ENCODE measurements at places on chromosomes 4 and X.
A peak's percentile ranks its signal among the peaks of the same experiment; 100 is the strongest.

- no peak for DNase-seq
These were observed 118.5 kb downstream of the BTC start for GRCh38 chr4:74675673-74676279.

DNA sequence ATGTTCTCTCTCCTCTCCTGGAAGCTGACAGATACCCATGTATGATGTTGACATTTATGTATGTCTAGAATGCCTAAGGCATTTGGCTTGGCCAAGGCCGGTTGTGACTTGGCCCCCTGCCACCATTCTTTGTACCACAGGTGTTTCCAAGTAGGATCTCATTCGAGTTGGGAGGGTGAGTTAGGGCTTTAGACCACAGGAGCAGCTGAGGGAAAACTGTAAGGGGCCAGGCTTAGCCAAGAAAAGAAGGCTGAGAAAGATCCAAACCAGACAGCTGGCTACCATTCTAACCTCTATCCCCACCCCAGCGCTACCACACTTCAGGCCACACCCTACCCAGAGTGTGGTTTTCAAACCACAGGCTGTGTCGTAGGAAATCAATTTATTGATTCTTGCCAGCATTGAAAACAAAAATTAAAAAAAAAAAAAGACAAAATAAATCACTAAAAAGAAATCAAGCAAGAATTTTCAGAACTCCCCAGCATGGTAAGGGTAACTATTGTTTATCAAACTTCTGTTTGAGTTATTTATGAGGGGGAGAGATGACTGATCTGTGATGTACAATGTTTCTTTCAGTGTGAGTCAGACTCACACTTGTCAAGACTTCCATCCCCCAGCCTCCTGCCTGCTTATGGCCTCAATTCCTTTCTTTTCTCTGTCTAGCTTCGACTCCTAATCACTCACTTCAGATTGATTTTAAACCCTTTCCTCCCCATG is 9.9 kb downstream of the TMSB4X start:
- DNase-seq, result peak; percentile 40

GRCh38 chrX:17030092-17030491 is 83.6 kb downstream of the REPS2 start:
- DNase-seq, result no peak

- DNase-seq, result no peak
These were observed 147.4 kb downstream of the SMIM20 start for GRCh38 chr4:26061248-26061986.

- no peak for DNase-seq
These were observed 25.1 kb upstream of the USO1 start for GRCh38 chr4:75699299-75699698.

DNA sequence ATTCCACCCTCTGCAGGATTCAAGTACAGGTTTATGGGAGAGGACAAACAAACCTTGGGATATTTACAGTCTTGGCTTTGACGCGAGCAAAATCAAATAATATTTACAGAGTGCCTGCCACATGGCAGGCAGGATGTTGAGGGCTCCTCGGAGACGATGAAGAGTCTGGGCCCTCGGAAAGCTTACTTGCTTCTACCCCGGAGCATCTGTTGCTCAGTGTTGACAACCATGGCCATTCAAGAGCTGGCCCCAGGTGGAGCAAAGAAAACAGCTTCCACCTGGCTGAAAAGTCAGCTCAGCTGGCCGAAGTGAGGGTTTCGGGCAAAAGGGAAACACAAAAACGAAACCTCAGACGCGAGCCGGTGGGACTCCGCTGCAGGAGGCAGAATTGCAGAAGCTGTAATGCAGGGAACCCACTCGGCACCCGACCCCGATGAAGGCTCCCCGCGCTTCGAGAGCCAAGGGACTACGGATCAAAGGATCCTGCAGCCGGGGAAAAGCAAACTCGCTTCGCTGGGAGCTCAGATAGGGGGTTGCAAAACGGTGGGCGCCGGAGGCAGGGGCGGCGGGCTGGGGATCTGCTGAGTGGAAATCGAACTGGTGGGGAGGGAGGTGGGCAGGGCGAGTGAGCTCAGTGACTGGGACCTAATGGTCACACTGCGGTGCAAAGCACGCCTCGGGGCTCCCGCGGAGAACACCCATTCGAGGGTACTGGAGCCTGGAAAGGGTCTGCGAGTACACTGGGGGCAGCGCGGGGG is 805 bp downstream of the ATP8A1 start:
- peak; percentile 10 for DNase-seq

DNA sequence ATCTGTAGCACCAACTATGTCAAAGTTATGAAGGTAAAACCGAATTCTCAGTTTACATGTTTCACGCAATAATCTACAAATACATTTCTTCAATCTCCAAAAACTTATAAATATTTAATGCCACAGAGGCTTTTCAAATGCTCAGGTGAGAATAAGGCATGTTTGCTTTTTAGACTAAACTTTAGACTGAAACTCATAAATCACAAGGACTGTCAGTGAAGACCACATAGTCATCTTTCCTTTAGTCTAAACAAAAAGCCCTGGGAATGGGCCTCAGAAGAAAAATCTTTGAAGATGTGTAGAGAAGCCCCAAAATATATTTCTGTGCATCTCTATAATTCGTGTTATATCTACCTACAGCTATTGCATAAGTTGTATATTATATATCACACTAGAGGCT is 54.5 kb upstream of the DCTD start:
- DNase-seq, result no peak

GRCh38 chr4:163395055-163395454 is 51.4 kb downstream of the NPY5R start:
- DNase-seq, result no peak

DNA sequence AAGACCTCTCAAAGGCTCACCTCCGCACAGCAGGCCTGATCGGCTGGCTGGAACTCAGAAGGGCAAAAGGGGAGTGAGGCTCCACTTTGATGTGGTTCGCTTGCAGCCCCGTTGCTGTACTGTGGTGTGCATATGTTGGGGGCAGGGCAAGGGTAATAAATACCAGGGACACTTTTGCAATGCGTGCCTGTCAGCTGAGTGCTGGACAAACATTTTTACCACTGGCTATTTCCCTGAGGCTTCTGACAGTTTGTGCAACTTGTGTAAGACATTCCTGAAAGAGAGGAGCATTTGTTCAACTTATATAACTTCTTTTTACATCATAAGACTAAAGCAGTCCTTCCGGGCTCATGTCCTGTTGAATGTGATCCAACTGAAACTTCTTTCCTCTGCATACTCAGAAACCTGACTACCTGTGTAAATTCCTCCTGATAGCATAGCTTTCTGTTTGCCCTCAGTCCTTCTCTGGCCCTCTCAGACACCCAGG is 82.3 kb downstream of the SPRY1 start:
- no peak for DNase-seq

- no peak for DNase-seq
These were observed 66.9 kb downstream of the ARHGEF38 start for GRCh38 chr4:105619188-105619931.

- DNase-seq, result no peak
These were observed 163.9 kb downstream of the SLC7A11 start for GRCh38 chr4:138078253-138078652.

DNA sequence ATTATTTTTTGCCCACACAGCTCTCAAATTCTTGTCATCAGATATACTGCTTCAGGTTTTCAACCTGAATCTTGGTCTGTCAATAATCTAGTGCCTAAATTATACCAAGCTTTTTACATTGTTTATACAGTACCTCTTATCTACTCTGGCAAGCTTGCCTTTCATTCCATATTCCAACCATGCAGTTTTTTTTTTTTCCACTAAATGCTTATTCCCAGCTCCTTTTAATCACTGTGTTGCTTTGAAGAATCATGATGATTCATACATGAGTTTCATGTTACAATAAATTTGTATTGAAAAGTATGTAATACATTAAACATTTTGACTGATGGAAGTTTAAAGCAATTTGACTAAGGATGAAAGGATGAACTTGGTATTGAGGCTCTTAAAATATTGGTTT is 949.0 kb downstream of the CCSER1 start:
- no peak for DNase-seq

- DNase-seq, result no peak
These were observed 6.3 kb downstream of the FNIP2 start for GRCh38 chr4:158775091-158775651.

DNA sequence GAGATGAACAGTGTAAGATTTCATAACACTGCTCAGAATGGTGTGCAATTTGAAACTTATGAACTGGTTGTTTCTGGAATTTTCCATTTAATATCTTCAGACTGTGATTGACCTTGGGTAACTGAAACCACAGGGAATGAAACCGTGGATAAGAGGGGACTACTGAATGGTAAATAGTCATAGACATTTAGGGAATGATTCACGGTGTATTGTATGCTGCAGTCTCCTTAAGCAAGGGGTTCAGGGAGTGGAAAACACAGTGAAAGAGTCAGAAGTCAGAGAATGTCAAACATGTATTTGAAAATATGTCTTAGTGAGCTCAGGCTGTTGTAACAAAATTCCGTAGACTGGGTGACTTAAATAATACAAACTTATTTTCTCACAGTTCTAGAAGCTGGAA is 398.2 kb upstream of the DIPK2B start:
- DNase-seq, result no peak

DNA sequence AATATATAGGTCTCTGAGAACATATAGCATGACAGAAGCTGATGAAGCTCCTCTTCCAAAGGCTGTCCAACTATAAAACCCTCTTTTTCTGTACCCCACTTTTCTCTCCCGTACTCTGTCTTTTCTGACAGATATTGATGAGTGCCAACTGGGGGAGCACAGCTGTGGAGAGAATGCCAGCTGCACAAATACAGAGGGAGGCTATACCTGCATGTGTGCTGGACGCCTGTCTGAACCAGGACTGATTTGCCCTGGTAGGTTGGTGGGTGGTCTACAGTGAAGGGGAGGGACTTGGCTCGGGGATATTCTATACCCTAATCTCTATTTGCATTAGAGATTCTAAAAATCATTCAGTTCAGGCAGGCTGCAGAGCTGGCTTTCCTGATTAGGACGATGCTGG is 80.4 kb downstream of the EGF start:
- DNase-seq, result no peak

GRCh38 chr4:45385306-45385705 is 659.0 kb upstream of the GNPDA2 start:
- no peak for DNase-seq

- DNase-seq, result no peak
These were observed 60.7 kb downstream of the PPP3CA start for GRCh38 chr4:101286663-101287062.

GRCh38 chrX:133414406-133415275 is 648 bp downstream of the GPC4 start:
- DNase-seq, result no peak

- DNase-seq, result no peak
These were observed 42.2 kb downstream of the KLHL5 start for GRCh38 chr4:39104255-39104654.

- DNase-seq, result no peak
These were observed 650.9 kb upstream of the TENM3 start for GRCh38 chr4:181592221-181592745.

- DNase-seq, result no peak
These were observed 1.5 kb downstream of the LRPAP1 start for GRCh38 chr4:3530663-3531254.

DNA sequence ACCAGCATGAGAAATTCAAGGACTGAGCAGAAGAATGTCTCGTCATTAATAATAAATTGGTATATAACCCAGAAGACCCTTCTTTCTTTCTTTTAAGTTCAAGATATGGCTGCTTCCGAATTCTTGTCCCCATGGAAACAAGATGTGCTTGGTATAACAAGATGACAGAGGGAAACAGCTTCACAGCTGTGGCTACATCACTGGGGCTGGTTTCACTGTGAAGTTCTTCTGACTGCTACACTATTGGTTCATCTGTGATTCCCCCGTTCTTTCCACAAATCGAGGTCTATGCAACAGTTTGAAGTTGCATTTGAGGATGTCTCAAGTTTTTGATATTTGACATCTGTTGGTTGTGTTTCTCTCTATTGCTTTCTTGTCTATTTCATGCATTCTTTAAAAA is 12.3 kb upstream of the DTHD1 start:
- peak; percentile 37 for DNase-seq

- DNase-seq, result no peak
These were observed 12.5 kb upstream of the SEL1L3 start for GRCh38 chr4:25875281-25875745.

- DNase-seq, result no peak
These were observed 113.7 kb downstream of the CHRNA9 start for GRCh38 chr4:40448875-40449274.

- no peak for DNase-seq
These were observed 186.1 kb upstream of the PSAPL1 start for GRCh38 chr4:7620814-7621176.

DNA sequence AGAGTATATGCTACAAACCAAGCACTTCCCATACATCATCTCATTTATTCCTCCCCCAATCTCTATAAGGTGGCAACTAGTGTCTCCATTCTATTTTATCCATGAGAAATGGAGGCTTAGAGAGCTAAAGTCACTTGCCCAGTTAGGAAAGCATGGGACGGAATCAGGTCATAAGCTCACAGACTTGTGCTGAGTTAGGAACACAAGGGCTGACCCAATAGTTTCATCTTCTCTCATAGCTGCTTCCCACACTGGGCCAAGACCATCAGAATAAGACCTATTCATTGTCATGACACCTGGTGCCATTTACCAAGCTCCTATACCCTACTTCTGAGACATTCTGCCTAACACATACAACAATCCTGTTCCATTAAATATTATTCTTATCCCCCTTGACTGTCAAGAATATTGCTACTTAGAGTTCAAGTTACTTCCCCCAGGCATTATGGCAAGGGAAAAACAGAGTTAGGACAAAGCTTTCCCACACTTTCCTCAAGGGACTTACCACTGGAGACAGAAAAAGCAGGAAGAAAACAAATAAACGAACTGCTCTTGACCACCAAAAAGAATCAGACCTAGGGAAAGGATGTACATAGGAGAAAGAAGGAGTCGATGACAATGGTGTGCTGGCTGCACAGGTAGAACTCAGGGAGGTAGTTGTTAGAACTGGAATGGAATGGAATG is 167.8 kb downstream of the LDB2 start:
- no peak for DNase-seq

DNA sequence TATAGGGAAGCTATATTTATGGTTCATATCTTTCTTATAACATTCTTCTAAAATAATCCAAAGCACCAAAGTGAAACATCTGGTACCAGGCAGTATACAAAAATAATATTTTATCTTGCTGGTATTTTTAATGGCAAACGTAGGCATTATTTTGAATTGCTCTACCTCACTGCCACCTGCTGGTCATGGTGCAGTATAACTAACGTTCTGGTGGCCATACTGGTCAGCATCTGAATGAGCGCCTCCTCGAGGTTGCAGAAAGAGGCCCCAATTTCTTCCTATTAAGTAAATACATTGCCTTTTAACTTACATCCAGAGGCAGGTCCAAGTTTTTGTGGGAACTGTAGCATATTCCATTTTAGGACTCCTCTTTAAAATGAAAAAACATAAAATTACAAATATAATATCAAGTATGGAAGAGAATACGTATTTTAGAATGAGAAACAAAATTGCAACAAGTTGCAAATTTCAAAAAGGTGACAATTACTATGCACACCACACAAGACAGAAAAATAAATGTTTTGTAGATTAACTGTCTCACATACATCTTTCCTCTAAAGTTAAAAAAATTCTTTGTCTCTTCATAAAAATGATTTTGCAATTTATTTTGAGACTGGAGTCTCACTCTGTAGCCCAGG is 22.9 kb upstream of the CWH43 start:
- peak; percentile 66 for DNase-seq
